ENCODE measurements at places on chromosomes 1 and 21.

DNA sequence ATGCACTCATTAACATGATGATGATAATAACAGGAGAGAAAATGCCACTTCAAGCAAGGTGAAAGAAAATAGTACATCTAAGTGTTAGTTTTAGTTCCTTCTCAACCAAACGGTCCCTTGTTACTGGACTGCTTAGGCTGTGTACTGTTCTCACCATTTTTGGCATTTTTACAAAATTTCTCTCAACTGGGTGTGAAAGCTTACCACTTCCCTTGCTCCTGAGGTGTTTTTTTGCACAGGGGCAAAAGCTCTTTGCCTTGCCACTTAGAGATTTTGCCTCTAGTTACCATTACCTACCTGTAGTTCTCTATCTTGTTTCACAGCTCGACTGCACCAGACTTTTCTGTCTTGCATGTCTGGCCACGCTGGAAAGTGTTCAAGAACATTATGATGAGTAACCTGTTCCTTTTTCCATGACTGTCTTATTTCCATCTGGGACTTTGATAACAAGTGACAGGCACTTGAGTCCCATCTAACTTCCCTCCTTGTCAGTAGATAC is 10.7 kb downstream of the NEK7 start:
- DNase-seq: no peak

- DNase-seq: no peak
Measured at GRCh38 chr1:241343956-241344355, 13.0 kb downstream of the RGS7 start.

GRCh38 chr1:23194119-23194984 is 22.9 kb downstream of the HTR1D start:
- DNase-seq: no peak

DNA sequence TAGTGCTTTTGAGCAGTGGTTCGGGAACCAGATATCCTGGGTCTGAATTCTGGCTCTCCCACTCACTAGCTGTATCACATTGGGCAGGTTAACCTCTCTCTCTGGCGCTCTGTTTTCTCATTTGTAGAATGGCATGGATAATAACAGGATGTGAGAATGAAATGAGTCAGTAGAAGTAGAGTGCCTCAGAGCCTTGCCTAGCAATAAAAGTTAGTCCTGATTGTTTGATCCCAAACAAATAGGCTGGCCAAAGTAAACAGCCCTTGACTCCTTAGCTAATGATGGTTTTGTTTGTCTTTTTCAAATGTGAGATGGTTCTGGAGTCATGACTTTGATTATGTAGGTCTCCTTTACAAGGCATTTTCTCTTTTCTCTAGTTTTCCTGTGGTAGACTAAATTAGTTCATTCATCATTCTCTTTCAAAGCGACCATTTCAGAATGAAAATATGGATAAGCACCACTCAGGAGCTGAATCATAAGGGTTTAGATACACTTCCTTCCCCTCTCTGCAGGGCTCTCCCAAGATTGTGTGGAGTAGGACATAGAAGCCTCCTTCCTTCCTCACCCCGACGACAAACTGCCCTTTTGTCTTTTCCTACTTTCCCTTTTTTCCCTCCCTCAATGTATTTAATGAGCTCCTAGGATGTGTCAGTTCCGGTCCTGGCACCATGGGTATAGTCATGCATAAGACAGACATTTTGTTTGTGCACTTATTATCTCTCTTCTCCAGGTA is 23.1 kb downstream of the KIAA0040 start:
- DNase-seq: no peak

DNA sequence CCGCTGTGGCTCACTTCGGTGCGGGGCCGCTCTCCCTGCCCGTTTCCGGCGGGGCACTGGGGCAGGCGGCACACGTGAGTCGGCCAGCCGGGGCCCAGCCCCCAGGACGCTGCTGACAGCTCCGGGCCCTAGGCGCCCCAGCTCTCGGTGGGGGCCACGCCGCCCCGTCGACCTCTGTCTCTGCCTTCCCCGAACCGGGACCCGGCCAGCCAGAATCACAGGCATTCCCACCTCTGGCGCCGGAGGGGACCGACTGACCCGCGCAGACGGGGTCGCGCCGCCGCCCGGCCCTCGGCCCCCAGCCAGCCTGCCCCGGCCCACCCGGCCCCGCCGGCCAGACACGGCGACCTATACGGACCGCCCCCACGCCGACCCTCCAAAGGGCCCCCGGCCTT is 755 bp downstream of the SCMH1 start:
- DNase-seq: peak; percentile 23

DNA sequence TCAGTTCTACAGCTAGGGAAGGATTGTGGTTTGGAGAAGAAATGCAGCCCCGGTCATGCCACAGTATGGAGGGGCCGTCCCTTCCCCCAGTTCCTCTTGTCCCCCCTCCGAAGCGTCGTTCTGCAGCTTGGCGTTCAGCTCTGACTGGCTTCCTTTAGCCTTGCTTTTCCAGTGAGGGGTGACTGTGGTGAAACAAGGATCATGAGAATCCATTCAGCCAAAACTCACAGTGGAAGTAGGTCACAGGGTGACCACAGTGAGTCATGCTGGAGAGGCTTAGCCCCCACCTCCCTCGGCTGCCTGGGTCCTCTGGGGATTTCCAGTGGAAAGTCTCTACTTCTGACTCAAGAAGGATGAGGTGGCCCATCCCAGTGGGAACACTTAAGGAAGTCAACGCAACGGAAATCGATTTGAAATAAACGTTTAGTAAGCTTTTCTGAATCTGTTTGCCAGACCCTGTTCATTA is 37.3 kb upstream of the COL6A2 start:
- no peak for DNase-seq

- no peak for DNase-seq
Measured at GRCh38 chr1:44785029-44785380, 3.0 kb downstream of the BEST4 start.

- DNase-seq: no peak
Measured at GRCh38 chr1:58331156-58331555, 215.4 kb downstream of the OMA1 start.

DNA sequence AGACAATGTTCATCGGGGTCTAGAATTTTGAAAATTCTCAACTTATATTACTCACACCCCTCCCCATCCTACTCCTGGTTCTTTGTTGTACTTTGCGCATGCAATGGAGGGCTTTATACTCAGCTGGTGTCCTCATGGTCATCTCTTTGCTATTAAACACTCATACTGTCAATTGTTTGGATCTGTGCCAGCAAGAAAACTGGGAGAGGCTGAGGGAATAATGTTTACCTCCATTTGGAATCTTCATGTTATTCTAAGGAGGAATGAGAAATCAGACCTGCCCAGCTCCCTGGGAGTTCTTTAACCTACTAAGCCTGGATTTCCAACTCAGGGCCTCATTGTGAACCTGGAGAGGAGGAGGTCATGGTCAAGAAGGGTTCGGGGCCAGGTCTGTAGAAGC is 143.9 kb upstream of the DNAH14 start:
- DNase-seq: no peak

DNA sequence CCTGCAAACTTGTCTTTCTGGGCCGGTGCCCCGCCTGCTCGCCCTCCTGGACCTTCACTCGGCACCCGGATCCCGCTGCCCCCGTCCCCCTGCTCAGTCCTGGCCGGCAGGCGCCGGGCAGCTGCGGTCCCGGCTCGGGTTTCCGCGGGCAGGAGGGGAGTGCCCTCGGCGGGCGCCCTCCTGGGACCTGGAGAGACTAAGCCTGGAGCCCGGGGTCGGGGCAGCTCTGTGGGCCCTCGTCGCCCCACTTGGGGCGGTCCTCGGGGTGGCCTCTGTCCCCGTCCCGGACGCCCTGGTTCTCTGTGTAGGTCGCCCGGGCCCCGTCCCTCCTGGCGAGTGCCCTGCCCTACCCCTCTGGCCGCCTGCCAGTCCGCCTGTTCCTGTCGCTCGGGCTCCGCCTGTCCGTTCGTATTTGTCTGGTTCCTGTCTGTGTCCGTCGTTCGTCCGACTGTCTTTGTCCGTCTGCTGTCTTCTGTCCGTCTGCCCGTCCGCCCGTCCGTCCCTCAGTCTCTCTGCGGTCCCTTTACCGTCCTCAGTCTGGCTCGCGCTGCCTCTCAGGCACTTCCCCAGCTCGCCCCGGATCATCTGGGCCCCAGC is 490 bp downstream of the SERINC2 start:
- DNase-seq: no peak

DNA sequence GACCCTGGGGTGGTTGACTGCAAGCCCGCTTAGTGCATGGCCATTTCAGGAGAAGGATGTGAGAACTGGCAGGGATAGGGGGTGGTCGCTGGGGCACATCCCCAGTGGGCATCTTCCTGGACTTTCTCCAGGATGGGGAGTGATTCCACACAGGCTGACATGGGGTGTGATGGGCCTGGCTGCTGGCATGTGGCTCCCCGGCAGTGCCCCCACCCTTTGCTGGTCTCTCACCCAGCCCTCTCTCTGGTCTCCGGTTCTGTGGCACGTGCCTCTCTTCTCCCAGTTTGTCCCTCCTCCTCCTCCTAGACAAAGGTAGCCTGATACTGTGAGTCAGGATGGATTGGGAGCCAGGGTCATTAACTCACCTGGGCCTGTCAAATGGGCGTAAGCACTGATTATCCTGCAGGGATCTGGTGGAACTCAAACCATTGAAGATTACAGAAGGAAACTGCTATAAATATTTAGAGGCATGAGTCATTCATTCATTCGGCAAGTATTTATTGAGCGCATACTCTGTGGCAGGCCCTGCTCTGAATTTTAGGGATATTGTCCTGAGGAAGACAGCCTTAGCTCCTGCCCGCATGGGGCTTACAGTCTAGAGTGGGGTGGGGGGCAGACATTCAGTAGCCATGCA is 23.6 kb upstream of the EPS8L3 start:
- no peak for DNase-seq

DNA sequence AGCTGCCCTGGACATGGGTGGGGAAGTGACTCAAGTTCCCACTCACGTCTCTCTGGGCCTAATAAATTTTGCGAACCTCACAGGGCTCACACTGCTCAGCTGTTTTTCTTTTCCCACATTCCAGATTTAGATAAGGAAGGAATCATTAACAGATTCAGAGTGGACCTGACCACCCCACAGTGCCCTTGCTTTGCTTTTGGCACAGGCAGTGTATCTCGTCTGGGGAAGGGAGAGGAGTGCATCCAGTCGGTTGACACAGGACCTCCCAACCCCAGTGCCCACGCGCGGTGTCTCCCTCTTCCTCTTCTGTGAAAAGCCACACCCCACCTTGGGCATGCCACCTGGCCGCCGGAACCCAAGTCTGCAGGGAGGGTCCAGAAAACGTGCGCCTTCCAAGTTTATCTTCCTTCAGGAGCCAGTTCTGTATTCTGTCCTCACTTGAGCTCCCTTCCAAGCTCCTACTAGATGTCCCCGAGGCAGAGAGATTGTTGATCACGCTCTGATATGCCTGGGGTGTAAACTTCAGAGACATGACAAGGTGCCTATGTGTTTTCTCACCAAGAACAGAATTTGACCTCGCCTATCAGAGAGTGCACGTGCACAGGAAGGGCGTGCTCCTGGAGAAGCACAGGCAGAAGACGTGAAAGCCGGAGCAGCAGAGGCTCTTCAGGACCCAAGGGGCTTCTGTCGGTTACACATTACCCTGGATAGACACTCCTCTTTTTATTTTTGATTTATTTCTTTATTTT is 9.5 kb upstream of the SLC2A5 start:
- DNase-seq: no peak

- DNase-seq: no peak
Measured at GRCh38 chr21:27681038-27681437, 714.1 kb upstream of the ADAMTS5 start.

GRCh38 chr1:10693497-10694273 is 102.8 kb downstream of the CASZ1 start:
- DNase-seq: no peak

- DNase-seq: no peak
Measured at GRCh38 chr1:59570524-59570923, 244.2 kb upstream of the HOOK1 start.

DNA sequence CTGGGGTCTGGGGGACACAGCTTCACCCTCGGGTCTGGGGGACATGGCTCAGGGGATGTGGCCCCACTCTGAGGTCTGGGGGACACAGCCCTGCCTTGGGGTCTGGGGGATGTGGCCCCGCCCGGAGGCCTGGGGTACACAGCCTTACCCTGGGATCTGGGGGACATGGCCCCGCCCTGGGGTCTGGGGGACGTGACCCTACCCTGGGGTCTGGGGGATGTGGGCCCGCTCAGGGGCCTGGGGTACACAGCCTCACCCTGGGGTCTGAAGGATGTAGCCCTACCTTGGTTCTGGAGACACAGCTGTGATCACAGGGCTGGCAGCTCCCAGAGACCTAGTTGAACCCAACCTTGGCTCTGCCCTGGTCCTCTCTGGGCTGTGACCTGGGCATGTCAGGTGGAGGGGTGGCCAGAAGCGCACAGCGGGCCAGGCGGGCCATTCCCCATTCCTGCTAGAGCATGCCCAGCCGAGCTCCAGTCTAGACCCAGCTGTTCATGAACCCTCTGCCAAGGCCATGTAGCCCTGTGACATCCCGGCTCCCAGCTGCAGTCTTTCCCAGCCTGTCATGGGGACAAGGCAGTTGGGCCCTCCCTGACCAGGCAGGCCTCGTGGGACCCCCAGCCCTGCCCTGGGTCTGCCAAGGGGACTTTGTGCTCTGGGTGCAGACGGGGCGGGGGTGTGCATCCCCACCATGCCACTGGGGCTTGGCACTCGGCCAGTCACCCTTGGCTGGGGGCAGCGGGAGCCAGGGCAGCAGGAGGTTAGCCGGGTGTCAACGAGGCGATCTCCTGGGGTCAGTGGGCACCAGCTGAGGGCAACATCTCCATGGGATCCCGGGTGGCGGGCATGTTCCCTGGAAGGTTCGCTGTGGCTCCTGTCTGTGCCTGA is 43.9 kb downstream of the WNT9A start:
- DNase-seq: no peak
